ENCODE measurements at places on chromosomes 3 and 15. TPM values are rescaled to one million over a fixed set of nuclear protein-coding genes. Genes with fewer than 3 reads are reported as not detected.

Gene SKOR1
- total RNA-seq = not detected

Gene AADAC
- not detected for total RNA-seq

Gene THPO
- total RNA-seq = not detected

Gene HHATL
- not detected for total RNA-seq

Gene CCDC13
- 0.65 TPM for total RNA-seq

Gene NR2F2
- 17.7 TPM for total RNA-seq

Gene IL20RB
- 0.14 TPM for total RNA-seq

Gene CCR8
- not detected for total RNA-seq

Gene HRH1
- total RNA-seq = 7.3 TPM

Gene PRSS50
- not detected for total RNA-seq

Gene MUSTN1
- total RNA-seq = not detected

Gene FEZF2
- not detected for total RNA-seq

- DNase-seq = no peak
Measured at GRCh38 chr3:115652738-115653137, 29.4 kb downstream of the GAP43 start.

DNA sequence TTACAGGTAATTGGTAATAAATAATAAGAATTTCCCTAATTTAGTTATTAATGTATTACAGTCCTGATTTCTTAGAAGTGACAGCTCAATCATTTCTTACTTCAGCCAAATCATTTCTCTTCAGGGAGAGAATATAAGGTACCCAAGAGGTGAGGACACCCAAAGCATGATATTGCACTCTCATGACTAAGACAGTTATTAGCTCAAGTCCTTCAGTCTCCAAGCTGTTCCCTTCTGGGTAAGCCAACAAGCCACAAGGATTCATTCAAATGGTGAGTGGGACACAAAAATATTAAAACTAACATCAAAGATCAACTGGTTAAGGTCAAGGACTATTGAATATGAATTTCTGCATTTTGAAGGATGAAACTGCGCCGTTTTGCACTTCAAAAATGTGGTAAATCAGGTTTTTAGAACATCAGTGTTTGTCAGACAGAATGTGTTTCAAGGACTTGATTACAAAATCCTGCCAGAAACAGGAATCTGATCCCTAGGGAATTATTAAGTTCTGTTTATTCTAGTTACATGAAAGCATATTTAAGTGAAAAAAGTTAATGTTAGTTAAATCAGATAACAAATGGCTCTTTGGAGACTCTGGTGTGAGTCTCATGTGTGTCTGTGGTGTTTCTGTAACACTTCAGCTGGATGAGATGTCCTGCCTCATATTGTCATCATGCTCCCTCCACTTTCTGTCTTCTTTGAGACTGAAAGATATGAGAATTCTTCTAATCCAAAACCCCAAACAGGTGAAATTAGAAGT is 101.7 kb upstream of the COL8A1 start:
- no peak for DNase-seq

DNA sequence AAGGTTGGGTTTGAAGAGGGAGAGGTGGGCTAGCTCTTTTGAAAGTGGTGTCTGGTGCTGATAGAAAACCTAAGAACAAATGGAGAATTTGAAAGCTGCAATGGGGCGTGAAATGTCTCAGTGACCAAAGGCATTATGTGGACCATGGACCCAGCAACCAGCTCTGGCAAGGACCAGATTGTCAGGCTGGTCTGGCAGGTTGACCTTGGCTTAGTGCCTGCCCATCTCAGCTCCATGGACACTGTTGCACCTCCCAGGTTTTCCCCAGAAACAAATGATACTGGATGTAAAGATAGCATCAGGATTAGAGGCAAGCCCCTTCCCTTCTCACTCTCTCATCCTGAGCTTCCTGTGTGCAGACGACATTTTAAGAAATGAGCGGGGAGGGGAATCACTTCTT is 302.9 kb upstream of the LRRFIP2 start:
- DNase-seq = no peak

DNA sequence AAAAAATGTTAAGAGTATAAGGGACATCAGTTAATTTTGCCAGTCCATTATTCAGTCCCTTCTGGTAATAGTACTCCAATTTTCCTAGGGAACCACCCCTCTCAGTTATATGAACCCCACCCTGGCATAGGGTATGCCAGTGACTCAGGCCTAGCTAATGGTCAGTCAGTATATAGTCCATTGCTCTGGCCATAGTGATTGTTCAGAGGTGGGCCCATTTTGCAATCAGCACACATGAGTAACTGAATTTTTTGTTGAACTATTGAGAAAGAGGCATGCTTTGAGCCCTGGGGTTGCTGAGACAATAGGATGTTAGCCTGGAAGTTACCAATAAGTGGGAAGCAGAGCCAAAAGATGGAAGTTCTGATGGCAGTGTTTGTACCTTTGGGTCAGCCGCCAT is 4.1 kb downstream of the LRCH3 start:
- DNase-seq = peak; percentile 68

- no peak for DNase-seq
Measured at GRCh38 chr3:55571913-55572312, 84.8 kb upstream of the WNT5A start.

DNA sequence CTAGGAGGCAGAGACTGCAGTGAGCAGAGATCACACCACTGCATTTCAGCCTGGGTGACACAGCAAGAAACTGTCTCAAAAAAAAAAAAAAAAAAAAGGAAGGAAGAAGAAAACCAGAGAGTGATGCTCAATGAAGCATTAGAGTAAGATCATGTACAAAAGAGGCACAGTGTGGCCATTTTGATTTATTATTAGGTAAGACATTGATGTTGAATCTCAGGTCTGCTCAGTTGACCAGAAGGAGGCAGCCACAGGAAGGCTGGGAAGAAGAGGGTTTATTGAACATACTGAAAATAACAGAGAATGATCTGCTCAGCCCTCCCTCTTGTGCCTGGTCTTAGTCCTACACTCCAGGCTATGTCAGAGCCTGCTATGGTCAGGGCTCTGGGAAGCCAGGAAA is 15.6 kb downstream of the LRRK1 start:
- no peak for DNase-seq

GRCh38 chr3:105518806-105519418 is 152.2 kb downstream of the ALCAM start:
- DNase-seq = no peak

DNA sequence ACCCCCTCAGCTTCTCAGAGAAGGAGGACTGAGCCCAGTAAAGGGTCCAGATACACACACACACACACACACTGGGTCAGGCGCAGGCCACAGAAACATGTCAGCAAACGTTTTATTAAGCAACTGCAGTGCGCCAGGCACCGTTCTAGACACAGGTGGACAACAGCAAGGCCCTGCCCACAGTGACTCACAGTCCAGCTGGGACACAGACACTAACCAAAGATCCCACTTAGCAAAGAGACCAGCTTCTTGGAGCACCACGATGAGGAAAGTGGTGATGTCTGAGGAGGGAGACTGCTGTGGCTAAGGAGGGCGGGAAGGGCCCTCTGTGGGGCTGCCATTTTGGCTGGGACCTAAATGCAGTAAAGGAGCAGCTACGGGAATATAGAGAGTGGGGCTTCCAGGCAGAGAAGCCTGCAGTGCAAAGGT is 2.8 kb upstream of the VILL start:
- DNase-seq = no peak

- no peak for DNase-seq
Measured at GRCh38 chr15:25710184-25710583, 152.9 kb downstream of the ATP10A start.

DNA sequence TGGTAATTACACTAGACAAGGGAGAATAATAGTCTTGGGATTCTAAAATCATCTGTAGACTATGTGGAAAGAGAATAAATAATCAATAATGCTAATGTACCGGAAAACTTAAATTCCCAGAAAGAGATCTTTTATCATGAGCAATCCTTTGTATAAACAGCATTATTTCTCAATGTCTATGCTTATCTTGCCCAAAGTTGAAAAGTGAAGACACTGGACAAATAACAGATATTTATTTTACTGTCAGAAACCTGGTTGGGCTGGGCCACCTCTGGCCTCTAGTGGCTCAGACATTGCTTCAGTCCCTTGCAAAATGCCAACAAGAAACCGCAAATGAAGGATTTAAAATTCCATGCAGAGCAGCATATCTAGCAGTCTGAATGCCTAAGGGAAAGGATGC is 409.9 kb downstream of the FHIT start:
- no peak for DNase-seq

- DNase-seq = no peak
Measured at GRCh38 chr3:71103430-71103921, 480.1 kb downstream of the FOXP1 start.

- no peak for DNase-seq
Measured at GRCh38 chr3:73433079-73433478, 191.7 kb downstream of the PDZRN3 start.

DNA sequence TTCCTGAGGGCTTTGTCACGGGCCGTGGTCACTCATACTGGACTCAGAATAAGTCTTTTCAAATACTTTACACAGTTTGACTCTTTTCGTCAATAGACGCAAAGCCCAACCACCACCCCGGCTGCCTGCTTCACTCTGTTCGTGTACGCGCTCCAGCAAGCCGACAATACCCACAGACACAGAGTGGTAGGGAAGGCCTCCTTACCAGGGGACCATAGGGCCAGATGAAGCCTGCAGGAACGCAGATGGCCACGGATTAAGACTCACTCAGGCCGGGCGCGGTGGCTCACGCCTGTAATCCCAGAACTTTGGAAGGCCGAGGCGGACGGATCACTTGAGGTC is 29.7 kb downstream of the EFCAB12 start:
- no peak for DNase-seq

DNA sequence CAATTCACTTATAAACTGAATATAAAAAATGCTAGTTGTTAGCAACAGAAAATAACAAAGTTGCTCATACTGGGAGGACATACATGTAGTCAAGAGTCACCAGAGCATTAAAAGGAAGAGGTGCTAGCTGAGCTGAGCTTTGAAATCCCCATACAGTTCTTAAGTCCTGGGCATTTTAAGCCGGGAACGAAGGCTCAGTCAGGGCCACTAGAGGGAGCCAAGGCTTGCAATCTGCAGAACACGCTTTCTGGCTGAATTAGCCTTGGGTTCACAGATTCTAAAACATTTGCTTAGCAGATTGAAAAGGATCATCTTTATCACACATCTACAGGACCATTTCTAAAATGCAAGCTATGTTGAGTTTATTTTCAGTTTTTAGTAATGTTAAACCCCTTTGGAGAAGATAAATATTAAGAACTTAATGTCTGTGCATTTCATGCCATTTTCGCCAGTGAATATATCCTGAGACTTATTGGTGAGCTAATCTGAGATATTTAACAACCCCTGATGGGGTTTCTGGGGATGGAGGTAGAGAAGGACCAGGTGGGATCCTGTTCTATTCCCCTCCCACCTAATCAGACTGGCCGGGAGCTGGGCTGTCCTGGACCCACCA is 26.3 kb upstream of the MNS1 start:
- peak; percentile 37 for DNase-seq

DNA sequence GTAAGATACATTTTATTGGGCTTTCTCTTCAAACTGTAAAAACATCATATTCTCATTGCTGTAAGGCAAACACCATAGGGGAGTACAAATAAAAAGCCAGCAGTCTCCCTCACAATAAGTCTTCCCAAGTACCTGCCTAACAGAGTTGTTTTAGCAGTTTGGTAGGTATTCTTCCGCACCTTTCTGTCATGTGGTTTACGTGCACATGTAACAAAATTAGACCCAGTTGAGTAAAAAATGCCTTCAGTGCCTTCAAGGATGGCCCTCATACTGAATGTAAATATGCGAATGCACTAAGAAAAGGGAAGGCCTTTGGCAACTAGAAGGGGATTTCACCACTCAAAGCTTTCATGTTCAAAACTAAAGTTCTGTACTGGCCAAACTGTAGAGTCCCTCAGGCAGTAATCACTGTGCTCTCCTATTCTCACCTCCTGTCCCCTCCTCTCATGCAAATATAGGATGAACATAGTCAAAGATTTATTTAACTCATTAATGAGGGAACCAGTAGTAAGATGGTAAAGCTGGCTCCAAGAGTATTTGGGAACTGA is 26.4 kb downstream of the USP3 start:
- DNase-seq = no peak

DNA sequence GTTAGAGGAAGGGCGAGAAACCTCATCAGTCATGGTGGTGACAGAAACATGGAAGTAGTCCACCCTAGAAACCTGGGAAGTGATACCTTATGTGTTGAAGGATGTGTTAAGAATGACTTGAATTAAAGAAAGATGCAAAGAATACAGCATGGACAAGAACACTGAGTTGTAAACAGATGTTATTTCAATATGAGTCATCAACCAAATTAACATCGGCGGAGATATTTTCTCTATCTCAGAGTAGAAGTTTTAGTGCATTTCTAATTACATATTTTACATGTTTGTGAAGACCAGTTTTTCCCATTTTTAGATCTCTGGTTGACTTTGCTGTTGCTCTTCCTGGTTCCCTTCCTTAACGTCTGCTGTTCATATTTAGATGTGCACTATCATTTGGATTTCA is 268.8 kb upstream of the TBL1XR1 start:
- no peak for DNase-seq

GRCh38 chr3:183500981-183501704 is 54.4 kb downstream of the KLHL6 start:
- DNase-seq = no peak

- DNase-seq = no peak
Measured at GRCh38 chr3:151166161-151166560, 36.9 kb downstream of the GPR171 start.

DNA sequence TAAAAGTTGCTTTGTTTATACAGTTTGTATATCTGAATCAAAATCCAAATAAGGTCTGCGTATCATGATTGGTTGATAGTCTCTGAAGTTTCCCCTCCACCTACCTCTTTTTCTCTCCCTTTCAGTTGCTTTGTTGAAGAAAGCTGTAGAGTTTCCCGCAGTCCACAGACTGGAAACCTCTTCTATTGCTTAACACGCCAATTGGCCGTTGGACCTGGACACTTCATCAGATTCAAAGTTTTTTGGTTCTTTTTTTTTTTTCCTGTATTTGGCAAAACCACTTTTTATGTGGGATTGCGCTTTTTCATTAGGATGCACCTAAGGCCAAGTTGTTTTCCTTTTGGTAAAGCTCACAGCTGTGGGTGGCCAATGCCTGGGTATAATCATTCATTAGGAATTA is 14.5 kb upstream of the TM4SF1 start:
- DNase-seq = no peak

GRCh38 chr3:195849322-195850074 is 37.8 kb upstream of the MUC4 start:
- no peak for DNase-seq

- no peak for DNase-seq
Measured at GRCh38 chr15:65086680-65087111, 10.2 kb downstream of the KBTBD13 start.

DNA sequence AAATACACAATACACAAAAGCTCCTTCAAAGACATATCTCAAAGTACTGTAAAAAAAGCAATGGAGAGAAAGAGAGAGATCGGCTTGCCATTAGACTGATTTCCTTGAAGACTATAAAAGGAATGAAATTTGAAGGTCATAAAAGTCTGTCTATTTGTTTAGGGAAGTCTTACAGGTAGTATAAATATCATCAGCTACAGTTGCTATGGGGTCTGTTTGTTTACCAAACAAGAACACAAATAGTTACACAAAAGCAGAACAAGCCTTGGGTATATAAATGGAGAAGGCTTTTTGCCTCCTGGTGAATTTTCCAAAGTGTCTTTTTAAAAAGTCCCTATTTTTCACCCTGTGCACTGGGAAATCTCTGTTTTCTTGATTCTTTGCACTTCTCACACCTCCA is 552.3 kb downstream of the FOXP1 start:
- DNase-seq = no peak

GRCh38 chr3:155423526-155424322 is 130.2 kb upstream of the STRIT1 start:
- DNase-seq = no peak

GRCh38 chr3:46449755-46450552 is 14.8 kb downstream of the LTF start:
- no peak for DNase-seq

GRCh38 chr15:96320107-96320506 is 10.4 kb upstream of the NR2F2 start:
- no peak for DNase-seq
